Osteoblast (primary cell): ENCODE measurements at places on chromosomes 2 and 18.

DNA sequence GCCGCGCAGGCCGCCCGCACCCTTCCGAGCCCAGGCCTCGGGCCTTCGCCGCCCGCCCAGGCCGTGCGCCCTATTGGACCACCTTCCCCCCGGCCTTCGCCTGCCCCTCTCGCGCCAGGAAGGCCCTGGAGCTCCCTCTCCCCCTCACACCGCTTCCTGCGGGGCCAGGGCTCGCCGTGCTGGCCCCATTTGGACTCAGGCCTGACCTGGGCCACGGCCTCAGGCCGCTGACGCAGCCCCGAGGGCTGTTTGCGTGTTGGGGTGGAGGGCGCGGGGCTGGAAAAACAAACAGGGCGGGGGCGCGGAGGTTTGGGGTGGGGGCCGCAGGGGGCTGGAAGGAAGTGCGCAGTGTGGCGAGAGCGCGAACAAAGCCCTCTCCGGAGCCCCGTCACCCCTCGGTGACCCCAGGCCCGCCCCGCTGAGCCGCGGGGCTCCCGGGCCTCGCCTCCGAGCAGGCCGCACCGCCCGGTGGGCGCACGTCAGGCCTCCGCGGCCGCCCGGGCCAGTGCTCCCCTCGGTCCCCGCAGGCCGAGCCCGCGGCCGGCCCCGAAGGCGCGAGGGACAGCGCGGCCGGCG is 12.3 kb upstream of the SIX3 start:
- DNase-seq = no peak

DNA sequence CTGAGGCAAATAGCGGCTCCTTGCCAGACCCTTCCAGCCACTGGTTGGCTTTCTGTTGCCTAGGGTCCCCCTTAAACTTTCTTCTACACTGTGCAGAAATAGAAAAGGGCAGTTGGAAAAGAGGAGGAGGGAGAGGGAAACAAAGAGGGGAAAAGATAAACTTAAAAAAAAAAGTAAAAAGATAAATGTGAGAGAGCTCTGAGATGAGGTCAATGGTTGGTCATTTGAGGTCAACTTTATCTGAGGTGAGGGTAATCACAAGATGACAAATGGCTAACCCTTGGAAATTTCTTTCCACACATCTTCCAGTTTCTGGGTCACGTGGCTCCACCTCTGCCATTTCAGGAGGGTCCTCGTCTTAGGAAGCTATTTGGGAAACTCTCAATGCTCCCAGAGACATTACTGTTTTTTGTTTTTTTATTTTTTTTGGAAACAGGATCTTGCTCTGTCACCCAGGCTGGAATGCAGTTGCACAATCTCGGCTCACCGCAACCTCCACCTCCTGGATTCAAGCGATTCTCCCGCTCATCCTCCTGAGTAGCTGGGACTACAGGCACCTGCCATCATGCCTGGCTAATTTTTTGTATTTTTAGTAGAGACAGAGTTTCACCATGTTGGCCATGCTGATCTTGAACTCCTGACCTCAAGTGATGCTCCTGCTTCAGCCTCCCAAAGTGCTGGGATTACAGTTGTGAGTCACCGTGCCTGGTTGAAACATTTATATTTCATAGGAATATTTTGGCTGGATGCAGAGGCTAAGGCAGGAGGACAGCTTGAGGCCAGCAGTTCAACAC is 199.9 kb downstream of the TGIF1 start:
- DNase-seq = peak; percentile 85

- peak; percentile 90 for DNase-seq
These were observed at the start of gene GPBAR1 for GRCh38 chr2:218260742-218261422. Gene GPBAR1, plus strand, starts transcription at chr2:218261015. Its CDS starts 1,710 bp downstream, at chr2:218262725.

DNA sequence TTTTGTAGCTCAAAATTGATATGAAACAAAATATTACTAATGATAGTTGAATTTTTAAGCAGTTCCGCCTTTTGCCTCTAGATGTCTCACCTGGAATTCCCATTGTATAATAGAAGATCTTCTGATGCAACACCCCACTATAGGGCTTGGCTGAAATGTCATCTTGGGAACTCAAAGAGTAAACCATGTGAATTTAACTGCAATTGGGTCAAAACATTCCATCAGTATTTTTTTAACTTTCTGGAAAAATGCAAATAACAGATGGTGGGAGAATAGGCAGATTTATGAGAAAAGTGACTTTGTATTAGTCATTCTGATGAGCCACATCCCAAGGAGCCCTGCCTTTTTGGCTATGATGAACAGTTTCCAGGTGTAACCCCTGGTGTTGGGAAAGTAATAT is 489.9 kb downstream of the NYAP2 start:
- DNase-seq = no peak

DNA sequence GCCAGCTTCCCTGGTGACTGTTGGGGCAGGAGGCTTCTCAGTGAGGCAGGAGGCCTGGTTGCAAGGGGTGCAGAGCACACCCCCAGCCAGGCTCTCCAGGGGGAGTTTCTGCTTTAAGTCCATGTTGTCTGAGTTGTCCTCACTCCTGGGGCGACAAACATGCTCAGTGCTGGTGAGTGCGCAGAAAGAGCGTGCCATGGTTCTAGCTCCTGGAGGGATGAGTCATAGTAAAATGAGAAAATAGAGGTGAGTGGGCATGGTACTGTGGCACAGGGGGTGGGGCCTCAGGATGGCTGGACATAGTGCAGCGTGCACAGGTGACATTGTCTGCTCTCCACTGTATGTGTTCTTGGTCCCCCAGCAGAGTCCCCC is 457.2 kb upstream of the HS6ST1 start:
- peak; percentile 30 for DNase-seq
